ENCODE measurements at places on chromosomes 16 and 17. TPM values are rescaled to one million over a fixed set of nuclear protein-coding genes. Genes with fewer than 3 reads are reported as not detected.

The ARHGAP23 gene
- total RNA-seq, result 0.66 TPM

DNA sequence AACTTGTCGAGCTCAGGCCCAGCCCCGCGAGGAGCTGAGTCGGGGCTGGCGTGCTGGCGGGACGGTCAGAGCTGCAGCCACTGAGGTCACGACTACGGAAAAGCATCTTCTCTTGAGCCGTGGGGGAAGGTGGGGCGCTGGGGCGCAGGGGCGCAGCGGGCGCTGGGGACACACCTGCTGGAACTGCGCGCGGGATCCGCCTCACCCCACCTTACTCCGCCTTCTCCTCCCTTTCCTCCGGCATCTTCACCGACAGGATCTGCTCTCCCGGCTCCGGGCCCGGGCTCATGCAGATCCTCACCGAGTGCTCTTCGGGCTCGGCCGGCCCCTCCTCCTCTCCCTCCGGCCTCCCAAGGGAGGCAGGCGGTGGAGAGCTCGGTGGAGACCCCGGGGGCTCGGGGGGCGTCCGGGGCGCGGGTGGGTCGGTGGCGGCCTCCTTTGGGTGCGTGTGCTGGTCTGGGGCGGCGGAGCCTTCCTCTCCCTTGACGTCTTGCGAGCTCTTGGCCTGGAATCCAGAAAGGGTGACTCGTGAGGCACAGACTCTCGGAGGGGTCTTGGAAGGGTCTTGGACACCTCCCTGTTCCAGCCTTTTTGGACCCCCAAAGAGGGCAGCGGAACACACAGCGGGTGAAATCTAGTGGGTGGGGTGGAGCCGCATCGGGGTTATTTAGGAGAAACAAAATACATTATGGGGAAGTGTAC lies 81.8 kb upstream of the KIFC3 start:
- H3K27me3 ChIP-seq, result peaks cover 47% of the 10 kb centered on the region
- no peaks in the 10 kb centered on the region for H3K36me3 ChIP-seq
- no peaks in the 10 kb centered on the region for H3K4me1 ChIP-seq

DNA sequence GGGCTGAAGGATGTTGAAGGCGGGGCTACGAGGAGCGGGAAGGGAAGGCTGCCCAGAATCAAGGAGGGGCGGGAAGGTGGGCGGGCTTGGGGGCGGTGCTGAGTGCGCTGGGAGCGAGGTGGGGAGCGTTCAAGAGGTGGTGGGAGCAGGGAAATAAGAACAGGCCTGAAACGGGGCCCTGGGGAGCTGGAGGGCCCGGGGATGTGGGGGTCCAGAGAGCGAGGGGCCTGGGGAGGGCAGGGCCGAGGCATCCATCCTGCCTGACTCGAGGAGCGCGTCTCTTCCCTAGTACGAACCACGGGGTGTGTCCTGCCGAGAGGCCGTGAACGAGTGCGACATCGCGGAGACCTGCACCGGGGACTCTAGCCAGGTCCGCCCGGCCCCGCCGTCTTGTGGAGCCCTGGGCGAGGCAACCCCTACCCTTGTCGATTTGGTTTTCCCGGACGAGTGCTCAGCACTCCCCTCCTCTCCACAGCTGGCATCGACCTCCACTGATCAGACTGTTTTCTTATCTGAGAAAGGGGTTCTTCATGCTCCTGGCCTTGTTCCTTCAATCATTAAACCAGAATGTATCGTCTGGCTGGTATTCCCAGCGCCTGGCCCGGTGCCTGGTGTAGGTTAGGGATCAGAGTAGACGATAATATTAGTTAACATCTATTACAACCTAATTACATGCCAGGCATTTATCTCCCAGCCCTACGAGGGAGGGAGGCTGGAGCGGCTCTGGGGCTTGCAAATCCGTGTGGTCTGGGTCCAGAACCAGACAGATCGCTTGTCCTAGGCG lies 17.2 kb downstream of the ADAM11 start:
- H3K4me1 ChIP-seq, result peaks cover 8% of the 10 kb centered on the region
- no peak overlapping the region for H3K27ac ChIP-seq
- no peaks in the 10 kb centered on the region for H3K36me3 ChIP-seq
- peak overlapping the region; percentile 74 for H3K4me3 ChIP-seq

GRCh38 chr16:9869776-9870175 lies 312.5 kb downstream of the GRIN2A start:
- no peaks in the 10 kb centered on the region for H3K27me3 ChIP-seq
- DNase-seq, result no peak
- no peak overlapping the region for H3K27ac ChIP-seq
- no peak overlapping the region for H3K4me3 ChIP-seq
- H3K4me1 ChIP-seq, result no peaks in the 10 kb centered on the region

GRCh38 chr17:21194226-21194625 lies 19.7 kb downstream of the TMEM11 start:
- DNase-seq, result no peak
- H3K27ac ChIP-seq, result no peak overlapping the region

GRCh38 chr17:9958586-9959281 lies 53.7 kb upstream of the RCVRN start:
- H3K4me3 ChIP-seq, result no peak overlapping the region
- H3K4me1 ChIP-seq, result no peaks in the 10 kb centered on the region
- H3K27ac ChIP-seq, result no peak overlapping the region
- DNase-seq, result no peak
- peaks cover 4% of the 10 kb centered on the region for H3K27me3 ChIP-seq

- H3K4me1 ChIP-seq, result peaks cover 9% of the 10 kb centered on the region
- DNase-seq, result no peak
- H3K27ac ChIP-seq, result no peak overlapping the region
- no peak overlapping the region for H3K4me3 ChIP-seq
- H3K27me3 ChIP-seq, result peaks cover 96% of the 10 kb centered on the region
Observed at GRCh38 chr17:48746916-48747444, 18.4 kb upstream of the HOXB13 start.

- no peak for DNase-seq
- peak overlapping the region; percentile 40 for H3K4me3 ChIP-seq
- H3K27ac ChIP-seq, result peak overlapping the region; percentile 84
- no peaks in the 10 kb centered on the region for H3K27me3 ChIP-seq
- peaks cover 51% of the 10 kb centered on the region for H3K36me3 ChIP-seq
Observed at GRCh38 chr16:16007743-16008111, 58.3 kb downstream of the ABCC1 start.

GRCh38 chr17:16398270-16399267 lies 16.8 kb upstream of the TRPV2 start:
- H3K4me3 ChIP-seq, result no peak overlapping the region
- no peak for DNase-seq
- no peaks in the 10 kb centered on the region for H3K36me3 ChIP-seq
- peaks cover 6% of the 10 kb centered on the region for H3K4me1 ChIP-seq
- H3K27me3 ChIP-seq, result peaks cover 8% of the 10 kb centered on the region
- no peak overlapping the region for H3K27ac ChIP-seq

DNA sequence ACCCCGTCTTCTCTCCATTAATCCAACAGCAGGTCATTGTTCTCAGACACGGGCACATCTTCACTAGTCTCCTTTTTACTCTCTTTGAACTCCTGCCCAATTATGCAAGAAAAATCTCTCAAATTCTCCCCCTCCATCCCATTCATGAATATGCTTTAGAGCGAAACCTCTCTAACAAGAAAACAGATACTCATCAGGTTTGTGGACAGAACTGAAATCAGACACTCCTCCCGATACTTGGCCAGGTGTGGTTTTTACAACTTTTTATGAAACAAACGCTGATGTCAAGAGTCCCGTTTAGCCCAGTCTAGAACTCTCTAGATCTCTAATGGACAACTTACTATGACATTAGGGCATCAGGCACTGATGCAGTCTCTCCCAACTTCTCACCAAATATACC lies 40.9 kb downstream of the PIK3R5 start:
- peaks cover 21% of the 10 kb centered on the region for H3K4me1 ChIP-seq
- H3K27me3 ChIP-seq, result no peaks in the 10 kb centered on the region
- H3K27ac ChIP-seq, result no peak overlapping the region
- DNase-seq, result no peak
- H3K4me3 ChIP-seq, result no peak overlapping the region

The CHST6 gene
- 0.06 TPM for total RNA-seq

The IGFBP4 gene
- total RNA-seq, result 6.5 TPM

DNA sequence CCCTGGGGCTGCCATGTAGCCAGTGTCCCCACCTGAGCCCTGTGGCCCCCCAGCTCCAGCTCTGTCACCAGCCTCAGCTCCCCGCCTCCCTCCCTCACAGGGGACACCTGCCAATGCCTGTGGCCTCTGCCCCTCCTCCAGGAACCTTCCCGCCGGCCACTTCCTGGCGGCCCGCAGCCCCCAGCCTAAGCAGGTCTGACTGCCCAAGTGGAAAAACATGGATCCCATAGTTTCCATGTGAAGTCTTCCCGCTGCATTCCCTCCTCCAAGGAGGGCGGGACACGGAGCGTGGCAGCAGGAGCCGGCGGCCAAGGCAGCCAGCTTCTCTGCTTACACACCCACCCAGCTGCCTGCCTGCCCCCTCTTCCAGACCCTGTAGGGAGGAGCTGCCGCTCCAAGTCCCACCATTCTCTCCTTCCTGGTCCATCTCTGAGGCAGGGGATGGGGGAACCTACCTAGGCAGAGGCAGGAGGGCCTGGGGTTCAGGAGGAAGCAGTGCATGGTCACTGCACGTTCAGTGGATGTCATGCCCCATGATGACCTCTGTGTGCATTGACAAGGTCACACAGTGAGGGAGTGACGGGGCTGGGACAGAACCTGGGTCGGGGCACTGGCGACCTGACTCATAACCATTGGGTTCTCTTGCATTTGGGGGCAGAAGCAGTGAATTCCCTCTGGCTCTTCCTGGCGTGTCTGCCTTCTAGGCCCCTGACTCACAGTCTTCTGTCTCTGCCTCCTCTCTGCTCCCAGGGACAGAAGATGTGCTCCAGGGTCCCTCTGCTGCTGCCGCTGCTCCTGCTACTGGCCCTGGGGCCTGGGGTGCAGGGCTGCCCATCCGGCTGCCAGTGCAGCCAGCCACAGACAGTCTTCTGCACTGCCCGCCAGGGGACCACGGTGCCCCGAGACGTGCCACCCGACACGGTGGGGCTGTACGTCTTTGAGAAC lies 8.7 kb downstream of the VASN start:
- no peaks in the 10 kb centered on the region for H3K36me3 ChIP-seq
- no peak overlapping the region for H3K4me3 ChIP-seq
- H3K27ac ChIP-seq, result no peak overlapping the region
- DNase-seq, result no peak

- no peak overlapping the region for H3K27ac ChIP-seq
- no peak overlapping the region for H3K4me3 ChIP-seq
- no peaks in the 10 kb centered on the region for H3K4me1 ChIP-seq
- DNase-seq, result no peak
- H3K36me3 ChIP-seq, result no peaks in the 10 kb centered on the region
- peaks cover 11% of the 10 kb centered on the region for H3K27me3 ChIP-seq
Observed at GRCh38 chr17:13540546-13540945, 61.2 kb downstream of the HS3ST3A1 start.

DNA sequence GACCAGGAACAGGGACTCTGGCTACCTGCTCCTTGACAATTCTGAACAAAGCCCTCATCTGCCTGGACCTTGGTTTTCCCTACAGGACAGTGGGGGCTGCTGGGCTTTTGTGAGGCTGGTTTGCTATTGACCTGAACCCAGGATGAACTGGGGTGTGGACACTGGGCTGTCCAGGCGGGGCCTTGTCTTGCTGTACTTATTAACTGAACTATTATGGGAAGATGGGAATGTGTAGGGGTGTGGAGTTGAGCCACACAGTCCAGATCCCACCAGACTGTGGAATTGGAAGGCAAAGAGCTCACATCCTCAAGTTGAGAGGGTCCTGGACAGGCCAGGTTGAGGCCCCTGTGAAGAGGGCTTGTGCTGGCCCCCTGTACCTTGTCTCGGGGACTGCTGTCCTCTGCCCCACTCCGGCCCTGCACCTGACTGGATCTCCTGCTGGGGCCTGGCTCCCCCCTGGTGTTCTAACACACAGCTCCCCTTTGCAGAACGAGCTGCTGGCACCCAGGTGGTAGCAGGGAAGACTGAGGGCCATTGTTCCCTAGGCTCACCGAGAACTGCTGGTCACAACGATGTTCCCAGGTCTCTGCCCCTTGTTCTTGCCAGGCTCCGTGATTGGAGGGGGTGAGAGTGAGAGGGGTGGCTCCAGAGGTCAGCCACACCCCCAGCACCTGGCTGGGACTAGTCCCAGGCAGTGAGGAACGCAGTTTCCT lies 51.8 kb upstream of the CDC42EP4 start:
- H3K36me3 ChIP-seq, result no peaks in the 10 kb centered on the region
- no peaks in the 10 kb centered on the region for H3K4me1 ChIP-seq
- no peak for DNase-seq

DNA sequence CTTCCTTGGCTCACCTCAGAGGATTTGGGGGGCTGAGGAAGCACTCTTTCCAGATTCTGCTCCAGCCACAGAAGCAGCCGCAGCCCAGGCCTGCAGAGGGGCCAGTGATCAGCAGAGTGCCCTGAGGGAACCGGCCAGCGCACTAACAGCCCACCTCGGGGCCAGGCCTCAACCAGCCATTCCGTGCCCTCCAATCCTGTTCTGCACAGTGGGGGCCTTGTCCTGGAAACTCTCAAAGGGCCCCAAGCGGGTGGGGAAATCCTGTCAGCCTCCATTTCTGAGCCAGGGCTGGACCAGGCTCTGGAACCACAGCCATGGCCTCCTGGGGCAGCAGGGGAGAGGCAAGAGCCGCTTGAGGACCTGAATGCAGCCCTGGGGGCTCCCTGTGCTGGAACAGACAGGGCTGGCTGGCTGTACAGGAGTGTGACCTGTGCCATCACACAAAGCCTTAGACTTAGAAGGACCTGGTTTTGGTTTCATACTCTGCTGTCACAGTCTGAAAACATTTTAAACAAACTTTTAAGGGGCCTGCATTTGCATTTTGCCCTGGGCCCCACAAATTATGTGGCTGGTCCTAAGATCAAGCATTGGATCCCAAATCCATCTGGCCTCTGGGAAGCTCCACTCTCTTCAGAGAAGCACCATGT lies 10.0 kb downstream of the CNGB1 start:
- no peaks in the 10 kb centered on the region for H3K36me3 ChIP-seq
- H3K27ac ChIP-seq, result no peak overlapping the region
- H3K27me3 ChIP-seq, result no peaks in the 10 kb centered on the region
- H3K4me3 ChIP-seq, result no peak overlapping the region

GRCh38 chr17:77256710-77257109 lies 115.9 kb downstream of the SEC14L1 start:
- no peaks in the 10 kb centered on the region for H3K36me3 ChIP-seq
- no peak for DNase-seq
- no peak overlapping the region for H3K27ac ChIP-seq
- no peak overlapping the region for H3K4me3 ChIP-seq
- H3K4me1 ChIP-seq, result no peaks in the 10 kb centered on the region

- no peak overlapping the region for H3K27ac ChIP-seq
- H3K27me3 ChIP-seq, result peaks cover 11% of the 10 kb centered on the region
- no peaks in the 10 kb centered on the region for H3K36me3 ChIP-seq
- H3K4me3 ChIP-seq, result no peak overlapping the region
- H3K4me1 ChIP-seq, result no peaks in the 10 kb centered on the region
- DNase-seq, result no peak
Observed at GRCh38 chr16:71262391-71262790, 26.8 kb downstream of the CMTR2 start.

- H3K36me3 ChIP-seq, result no peaks in the 10 kb centered on the region
- no peaks in the 10 kb centered on the region for H3K27me3 ChIP-seq
- H3K27ac ChIP-seq, result no peak overlapping the region
Observed at GRCh38 chr16:58863042-58863441, 128.9 kb upstream of the GOT2 start.

The RAI1 gene
- total RNA-seq, result 19.6 TPM
